ENCODE measurements at places on chromosomes 7 and 10.

- no peak for DNase-seq
Observed at GRCh38 chr7:85004402-85004801, 182.5 kb downstream of the SEMA3D start.

- peak; percentile 73 for DNase-seq
Observed at GRCh38 chr7:33050535-33051318, 11.8 kb downstream of the NT5C3A start.

GRCh38 chr10:25888627-25889026 is 45.4 kb upstream of the MYO3A start:
- peak; percentile 9 for DNase-seq

DNA sequence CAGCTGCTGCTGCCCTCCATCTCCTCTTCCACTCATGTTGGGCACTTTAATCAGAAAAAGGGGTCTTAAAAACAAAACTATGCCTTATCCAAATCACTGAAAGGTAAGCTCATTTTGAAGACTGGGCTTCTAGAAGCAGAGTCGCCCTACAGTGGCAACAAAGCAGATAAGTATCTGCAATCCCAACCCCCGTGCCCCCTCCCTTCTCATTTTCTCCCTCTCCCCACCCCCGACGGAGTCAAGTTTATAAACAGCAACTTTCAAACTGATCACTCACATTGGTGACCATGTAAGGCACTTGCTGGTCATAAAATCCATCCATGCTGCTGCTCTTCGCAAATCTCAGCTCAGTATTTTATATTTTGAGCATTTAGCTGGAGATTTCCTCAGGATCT is 738 bp downstream of the ETV1 start:
- DNase-seq: peak; percentile 78

GRCh38 chr10:34845070-34845469 is 30.0 kb upstream of the PARD3 start:
- DNase-seq: peak; percentile 24

DNA sequence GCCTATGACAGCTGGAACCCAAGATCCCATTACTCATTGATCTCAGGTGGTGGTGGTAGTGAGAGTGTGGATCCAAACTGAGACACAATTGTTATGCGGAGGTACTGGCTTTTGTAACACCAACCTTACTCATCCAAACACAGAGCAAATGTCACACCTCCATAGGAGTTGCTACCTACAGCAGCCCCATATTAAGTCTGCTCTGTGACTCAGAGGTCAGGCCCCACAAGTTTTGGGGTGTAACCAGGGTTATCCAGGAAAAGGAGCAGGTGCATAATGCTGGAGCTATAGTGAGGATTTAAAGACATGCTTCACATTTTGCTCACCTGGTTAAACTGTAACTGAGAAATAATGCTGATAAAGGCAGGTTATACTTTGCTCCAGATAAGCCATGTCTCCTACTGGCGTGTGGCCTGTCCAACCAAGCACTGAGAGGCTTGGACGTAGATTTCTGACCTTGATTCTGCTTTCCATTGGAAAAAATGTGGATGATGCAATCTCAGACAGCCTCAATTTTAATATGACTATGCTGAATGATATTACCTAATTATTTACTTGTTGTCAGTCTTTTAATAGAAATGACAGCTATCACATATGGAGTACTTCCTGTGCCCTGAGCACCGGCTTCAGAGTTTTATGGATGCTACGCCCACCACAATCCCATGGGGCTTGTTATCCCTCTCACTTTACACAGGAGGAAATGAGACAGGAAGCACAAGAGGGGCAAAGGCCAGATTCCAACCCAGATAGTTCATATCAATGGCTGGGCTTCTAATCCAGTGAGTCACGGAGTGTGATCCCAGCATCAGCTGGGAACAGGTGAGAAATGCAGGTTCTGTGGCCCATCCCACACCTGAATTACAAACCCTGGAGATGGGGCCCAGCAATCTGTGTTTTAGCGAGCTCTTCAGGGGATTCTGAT is 181.3 kb downstream of the CHN2 start:
- DNase-seq: no peak

GRCh38 chr10:50367732-50368131 is 116.4 kb upstream of the ASAH2 start:
- no peak for DNase-seq

DNA sequence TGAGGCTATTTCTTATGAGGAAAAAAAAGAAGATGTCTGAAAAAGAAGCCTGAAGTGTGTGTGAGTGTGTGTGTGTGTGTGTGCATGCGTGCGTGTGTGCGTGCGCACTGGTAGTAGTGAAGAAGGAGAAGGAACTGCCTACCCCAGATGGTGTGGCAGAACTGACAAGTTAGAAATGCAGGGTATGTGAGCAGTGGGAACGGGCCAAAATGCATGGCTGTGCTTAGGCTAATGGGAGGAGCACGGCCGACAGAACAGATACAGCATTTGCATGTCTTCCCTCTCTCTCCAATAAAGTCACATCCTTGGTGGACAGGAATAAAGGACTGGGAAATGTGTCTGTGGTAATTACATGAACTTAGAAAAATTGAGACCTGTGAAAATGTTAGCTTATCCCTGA is 94.3 kb downstream of the IDE start:
- no peak for DNase-seq

DNA sequence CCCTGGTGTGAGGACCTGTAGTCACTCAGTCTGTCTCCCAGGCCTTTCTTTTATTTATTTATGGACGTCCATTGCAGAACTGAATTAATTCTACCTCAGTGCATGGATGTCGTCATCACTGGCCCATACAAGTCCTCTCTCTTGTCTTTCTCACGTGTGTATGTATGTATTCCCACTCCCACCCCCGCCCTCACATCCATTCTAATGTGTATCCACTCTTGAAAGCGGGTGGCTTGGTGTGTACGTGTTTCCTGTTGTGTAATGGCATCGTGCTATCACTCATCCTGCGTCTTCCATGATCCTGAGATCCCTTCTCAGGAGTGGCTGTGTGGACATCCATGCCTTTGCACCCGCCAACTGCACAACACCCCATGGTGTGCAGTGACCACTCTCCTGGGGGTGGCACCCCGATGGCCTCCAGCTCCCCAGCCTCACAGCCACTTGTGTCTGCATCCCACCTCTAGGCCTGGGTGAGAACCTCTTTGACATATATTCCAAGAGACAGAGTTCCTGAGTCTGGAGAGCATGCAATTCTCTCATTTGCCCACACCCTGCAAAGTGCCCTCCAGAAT is 3.0 kb upstream of the AOC1 start:
- no peak for DNase-seq

DNA sequence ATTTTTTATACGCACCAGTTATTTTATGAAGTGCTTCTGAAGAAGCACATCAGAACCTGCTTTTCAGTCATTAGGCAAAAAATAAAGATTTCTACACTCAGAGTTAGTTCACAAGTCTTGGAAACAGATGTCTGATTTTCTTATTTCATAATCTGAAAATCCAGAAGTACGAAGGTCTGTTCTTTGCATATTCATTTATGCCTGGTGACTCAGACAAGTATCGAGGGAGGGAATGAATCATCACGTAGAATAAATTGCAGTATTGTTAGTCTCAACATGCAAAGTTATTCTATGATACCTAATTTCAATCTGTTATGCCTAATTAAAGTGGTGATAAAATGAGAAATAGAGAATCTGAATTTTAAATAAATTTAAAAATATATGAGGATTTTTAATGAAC is 113.6 kb upstream of the SEM1 start:
- DNase-seq: no peak

GRCh38 chr10:131833446-131834080 is 67.2 kb upstream of the PPP2R2D start:
- DNase-seq: no peak

- peak; percentile 95 for DNase-seq
Observed at GRCh38 chr10:119817991-119818888, 54.4 kb downstream of the MCMBP start.

GRCh38 chr10:46311501-46311951 is 24.7 kb downstream of the ANTXRL start:
- no peak for DNase-seq
